ENCODE measurements at places on chromosomes 7 and 10. TPM values are rescaled to one million over a fixed set of nuclear protein-coding genes. Genes with fewer than 3 reads are reported as not detected.

Gene GBX1
- total RNA-seq, result 0.57 TPM

Gene RNF148
- 0.48 TPM for total RNA-seq

GRCh38 chr7:7703427-7703826, 15.0 kb downstream of the RPA3 start:
- no peak for DNase-seq

GRCh38 chr10:53135213-53135896, 362.8 kb upstream of the MBL2 start:
- no peak for DNase-seq

DNA sequence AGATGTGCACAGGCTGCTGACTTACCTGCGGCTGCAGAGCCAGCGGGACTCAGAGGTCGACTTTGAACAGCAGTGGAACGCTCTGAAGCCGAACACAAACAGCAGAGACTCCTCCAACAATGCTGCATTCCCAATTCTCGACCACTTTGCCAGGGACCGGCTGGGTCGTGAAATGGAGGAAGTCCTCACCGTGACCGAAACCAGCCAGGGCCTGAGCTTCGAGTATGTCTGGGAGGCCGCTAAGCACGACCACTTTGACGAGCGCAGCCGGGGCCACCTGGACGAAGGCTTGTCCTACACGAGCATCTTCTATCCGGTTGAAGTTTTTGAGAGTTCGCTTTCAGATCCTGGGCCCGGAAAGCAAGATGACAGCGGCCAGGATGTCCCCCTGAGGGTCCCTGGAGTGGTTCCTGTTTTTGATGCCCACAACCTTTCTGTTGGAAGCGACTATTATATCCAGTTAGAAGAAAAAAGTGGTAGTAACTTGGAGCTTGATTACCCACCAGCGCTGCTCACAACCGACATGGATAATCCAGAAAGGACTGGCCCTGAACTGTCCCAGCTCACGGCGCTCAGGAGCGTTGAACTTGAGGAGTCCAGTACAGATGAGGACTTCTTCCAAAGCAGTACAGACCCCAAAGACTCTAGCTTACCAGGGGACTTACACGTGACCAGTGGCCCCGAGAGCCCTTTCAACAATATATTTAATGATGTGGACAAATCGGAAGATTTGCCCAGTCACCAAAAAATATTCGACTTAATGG, 19.4 kb upstream of the BHLHA15 start:
- no peak for DNase-seq

DNA sequence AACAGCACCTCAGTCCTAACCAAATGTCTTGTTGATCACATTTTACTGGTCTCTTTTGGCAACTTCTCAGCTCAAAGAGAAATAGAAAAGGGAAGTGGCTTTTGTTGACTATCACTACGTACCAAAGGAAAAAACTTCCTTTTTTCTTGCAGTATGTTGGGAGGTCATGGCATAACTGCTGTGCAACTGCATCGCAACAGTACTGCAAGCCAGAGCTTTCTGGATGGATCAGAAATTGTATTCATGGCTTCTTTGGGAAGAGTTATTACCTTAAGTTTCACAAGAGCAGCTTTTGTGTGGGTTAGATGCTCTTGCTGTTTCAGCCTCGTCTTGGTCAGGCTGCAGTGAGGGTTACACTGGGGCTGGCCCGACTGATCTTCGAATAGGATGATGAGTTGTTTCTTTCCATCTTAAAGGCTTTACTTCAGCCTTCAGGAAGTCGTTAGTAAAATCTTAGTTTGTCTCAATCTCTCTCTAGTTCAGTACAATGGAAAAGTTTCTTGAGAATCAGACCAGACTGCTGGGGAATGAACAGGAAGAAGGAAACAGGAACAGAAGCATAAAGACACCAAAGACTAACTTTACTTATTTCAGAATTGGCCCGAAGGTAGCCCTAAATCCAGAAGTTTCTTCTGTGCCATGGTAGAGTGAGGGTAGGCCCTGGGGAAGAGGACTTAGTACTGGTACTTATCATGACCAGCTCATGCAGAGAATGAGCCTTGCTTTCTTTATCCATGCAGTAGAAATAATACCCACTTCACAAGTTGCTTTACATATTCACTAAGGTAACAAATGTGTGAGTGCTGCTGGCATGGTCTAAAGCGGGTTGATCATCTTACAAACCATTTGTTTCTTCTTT, 153.6 kb downstream of the CELF2 start:
- DNase-seq, result no peak

GRCh38 chr7:93171606-93172226, 23.5 kb upstream of the SAMD9L start:
- DNase-seq, result no peak

DNA sequence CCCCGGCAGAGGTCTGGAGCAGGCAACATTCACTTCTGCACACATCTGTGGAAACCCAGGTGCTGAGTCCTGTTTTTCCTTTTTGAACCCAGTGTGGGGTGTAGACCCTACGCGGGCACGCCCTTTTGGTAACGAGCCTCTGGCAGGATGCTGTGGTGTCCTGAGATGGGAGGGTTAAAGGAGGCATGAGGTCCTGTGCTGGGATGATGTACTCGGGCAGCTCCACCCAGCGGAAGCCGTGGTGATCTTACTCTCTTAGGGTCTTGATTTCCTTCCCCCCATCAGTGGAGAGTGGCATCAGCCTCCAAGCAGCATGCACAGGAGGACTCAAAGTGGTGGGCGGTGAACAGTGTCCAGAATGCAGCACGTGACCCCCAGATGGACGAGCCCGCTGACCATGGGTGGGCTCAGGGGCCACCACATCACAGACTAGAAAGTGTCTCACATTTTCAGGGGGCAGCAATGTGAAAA, 148.6 kb downstream of the DNAJB6 start:
- DNase-seq, result no peak

- no peak for DNase-seq
These were observed 303.3 kb upstream of the ETV1 start for GRCh38 chr7:14292737-14293136.

GRCh38 chr7:122517576-122517975, 181.3 kb downstream of the RNF133 start:
- no peak for DNase-seq

GRCh38 chr10:59517341-59517899, 155.1 kb upstream of the FAM13C start:
- DNase-seq, result no peak
